ENCODE measurements at places on chromosomes 3 and 15. TPM values are rescaled to one million over a fixed set of nuclear protein-coding genes. Genes with fewer than 3 reads are reported as not detected.

NT5DC2 gene
- polyA plus RNA-seq: 78.3 TPM

CRELD1 gene
- polyA plus RNA-seq: 40.3 TPM

HHATL gene
- polyA plus RNA-seq: 70.3 TPM

ZNF197 gene
- 15.0 TPM for polyA plus RNA-seq

ROBO1 gene
- polyA plus RNA-seq: 33.9 TPM

CFAP161 gene
- polyA plus RNA-seq: 0.32 TPM

SMCO1 gene
- 1.5 TPM for polyA plus RNA-seq

MBD4 gene
- polyA plus RNA-seq: 27.1 TPM

ANKRD34C gene
- polyA plus RNA-seq: 0.04 TPM

CYP1A2 gene
- not detected for polyA plus RNA-seq

GABRA5 gene
- not detected for polyA plus RNA-seq

- DNase-seq: peak; percentile 64
Measured at GRCh38 chr3:53846134-53846850, at the start of the genes CHDH and IL17RB. TSS of gene CHDH (minus strand) at chr3:53846419. CDS start at chr3:53824008, 22,411 bp downstream. TSS of gene IL17RB (plus strand) at chr3:53846568. CDS start at chr3:53846589, 21 bp downstream.

DNA sequence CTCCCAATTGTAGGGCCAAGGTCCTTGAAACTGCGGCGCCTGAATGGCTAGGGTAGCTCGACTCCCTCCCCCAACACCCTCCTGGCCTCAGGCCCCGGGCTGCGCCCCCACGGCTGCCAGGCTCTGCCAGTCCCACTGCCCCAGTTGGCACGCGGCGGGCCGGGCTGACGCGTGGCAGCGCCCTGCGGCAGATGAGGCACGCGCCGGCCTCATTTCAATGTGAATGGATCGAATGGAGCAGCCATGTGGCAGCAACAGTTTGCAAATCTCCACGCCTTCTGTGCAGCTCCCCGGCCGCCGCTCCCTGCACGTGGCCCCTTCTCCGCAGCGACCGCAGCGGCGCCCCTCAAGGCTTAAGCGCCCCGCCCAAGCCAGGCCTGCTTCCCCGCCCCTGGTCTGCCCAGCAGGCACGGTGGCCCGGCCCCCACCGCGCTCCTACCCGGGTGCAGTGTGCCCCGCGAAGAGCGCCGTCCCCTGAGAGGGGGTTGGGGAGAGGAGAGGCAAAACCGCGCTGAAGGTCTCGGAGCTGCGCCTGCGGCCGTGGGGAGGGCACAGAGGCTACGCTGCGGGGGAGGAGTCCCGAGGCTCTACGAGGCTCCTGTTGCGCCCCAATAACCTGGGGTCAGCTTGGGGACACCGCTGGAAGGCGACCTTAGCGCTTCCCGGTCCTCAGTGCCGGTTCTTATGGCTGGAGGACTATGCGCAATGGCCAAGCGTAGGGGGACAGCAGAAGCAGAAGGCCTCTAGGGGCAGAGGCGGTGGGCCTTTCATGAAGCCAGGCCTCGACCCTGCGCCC, 3.1 kb upstream of the DLL4 start:
- DNase-seq: no peak

- no peak for DNase-seq
Measured at GRCh38 chr3:100899440-100900091, 93.7 kb downstream of the ABI3BP start.

- no peak for DNase-seq
Measured at GRCh38 chr3:128575777-128576176, 74.8 kb downstream of the RPN1 start.

DNA sequence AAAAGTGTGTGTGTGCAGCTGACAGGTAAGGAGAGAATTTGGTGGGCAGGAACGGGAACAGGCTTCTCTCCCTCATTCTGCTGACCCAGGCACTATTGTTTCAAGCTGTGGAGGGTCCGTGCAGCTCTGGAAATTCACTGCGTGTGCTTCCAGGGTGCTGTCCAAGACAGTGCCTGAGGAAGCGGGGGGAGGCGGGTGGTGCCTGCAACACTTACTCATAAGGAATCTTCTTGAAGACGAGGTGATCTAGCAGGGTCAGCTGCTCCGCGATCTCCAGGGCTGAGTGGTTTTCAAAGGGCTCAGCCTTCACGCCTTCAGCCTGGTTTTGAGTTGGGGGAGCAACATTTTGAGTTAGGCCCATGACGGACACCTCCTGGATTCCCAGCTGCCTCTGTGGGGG, 46.6 kb upstream of the CTSH start:
- no peak for DNase-seq

GRCh38 chr15:65037309-65037708, 7.9 kb upstream of the MTFMT start:
- DNase-seq: no peak

DNA sequence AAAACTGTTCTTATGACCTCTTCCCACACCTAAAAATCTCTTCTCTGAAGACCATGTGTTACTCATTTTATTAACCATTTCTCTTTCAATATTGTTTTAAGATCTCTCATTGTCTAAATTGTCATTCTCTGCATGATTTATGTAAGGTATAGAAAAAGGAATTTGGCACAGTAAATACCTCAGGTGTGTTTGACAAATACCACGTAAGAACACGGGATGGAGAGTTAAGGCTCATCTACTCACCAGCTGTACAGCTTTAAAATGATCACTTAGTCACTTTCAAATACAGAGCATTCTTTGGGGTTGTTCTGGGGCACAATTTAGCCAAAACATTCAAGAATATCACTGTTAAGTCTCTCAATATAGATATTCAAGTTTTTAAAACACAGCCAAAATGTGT, 627.1 kb downstream of the MCTP2 start:
- no peak for DNase-seq

DNA sequence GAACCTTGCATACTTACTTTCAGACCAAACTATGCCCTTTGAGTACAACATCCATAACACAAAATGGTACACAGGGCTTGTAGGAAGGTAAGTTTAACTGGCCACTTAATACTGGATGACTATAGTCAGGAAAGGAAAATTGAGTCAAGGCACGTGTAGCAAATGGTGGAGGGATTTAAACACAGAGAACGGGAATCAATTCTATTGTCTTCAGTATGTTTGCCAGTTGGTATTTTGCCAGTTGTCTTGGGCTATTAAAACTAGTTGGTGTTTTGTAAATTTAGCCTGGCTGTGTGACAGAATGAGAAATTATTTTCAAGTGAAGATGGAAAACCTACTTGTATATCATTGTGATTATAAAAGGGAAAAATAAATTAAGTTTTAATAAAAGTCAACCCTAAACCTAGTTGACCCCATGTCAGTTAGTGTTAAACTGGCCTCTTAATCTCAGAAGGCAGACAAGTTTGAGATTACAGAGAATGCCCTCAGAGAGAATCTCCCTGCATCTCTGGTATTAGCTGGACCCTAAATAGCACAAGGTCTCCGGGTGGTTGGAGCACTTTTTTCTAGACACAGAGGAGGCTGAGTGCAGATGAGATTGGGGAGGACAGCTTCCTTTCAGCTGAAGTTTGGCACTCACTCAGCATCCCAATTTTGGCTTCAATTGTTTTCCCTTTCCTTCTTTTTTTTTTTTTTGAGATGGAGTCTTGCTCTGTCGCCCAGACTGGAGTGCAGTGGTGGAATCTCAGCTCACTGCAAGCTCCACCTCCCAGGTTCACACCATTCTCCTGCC, 91.2 kb downstream of the MB21D2 start:
- no peak for DNase-seq

DNA sequence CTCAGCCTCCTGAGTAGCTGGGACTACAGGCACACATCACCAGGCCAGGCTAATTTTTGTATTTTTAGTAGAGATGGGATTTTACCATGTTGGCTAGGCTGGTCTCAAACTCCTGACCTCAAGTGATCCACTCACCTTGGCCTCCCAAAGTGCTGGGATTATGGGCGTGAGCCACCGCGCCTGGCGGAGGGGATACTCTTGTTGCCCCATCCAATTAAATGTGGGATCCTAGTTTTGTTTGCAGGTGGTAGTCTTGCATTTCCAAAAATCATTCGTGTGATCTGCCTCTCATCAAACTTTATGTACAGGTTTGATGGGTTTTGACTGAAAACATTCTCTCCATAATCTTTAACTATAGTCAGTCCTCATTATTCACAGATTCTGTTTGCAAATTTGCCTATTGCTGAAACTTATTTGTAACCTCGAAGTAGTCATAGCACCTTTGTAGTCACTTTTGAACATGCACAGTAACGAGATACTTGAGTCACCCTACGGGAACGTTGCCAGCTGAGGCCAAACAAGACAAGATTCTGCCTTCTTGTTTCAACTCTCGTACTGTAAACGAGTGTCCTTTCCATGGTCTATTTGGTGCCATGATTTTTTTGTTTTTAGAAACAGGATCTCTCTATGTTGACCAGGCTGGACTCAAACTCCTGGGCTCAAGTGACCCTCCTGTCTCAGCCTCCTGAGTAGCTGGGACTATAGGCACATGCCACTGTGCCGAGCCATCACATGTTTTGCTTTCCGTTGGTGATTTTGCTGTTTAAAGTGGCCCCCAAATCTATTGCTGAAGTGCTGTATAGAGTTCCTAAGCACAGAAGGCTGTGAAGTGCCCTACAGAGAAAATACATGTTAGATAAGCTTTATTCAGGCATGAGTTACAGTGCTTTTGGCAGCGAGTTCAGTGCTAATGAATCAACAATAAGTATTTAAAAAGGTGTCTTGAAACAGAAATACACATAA, 8.1 kb upstream of the MAPK6 start:
- no peak for DNase-seq

GRCh38 chr3:134059035-134059601, 29.4 kb upstream of the SLCO2A1 start:
- DNase-seq: no peak

DNA sequence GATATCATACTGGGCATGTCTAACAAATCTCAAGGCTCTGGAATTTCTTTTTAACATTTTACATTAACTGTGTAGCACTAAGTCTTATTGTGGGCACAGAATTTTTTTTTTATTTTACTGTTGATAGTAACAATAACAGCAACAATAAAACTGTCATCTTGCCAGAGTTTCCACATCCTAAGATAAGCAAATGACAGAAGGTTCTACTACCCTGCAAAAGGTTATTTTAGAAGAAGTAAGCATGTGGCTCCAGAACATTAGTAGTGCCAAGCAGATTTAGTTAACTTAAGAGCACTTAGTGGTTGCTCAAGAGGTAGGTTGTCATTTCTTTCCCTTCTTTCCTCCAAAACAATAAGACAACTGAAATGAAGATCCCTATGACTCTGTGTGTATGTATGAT, 743.0 kb upstream of the CBLB start:
- no peak for DNase-seq

DNA sequence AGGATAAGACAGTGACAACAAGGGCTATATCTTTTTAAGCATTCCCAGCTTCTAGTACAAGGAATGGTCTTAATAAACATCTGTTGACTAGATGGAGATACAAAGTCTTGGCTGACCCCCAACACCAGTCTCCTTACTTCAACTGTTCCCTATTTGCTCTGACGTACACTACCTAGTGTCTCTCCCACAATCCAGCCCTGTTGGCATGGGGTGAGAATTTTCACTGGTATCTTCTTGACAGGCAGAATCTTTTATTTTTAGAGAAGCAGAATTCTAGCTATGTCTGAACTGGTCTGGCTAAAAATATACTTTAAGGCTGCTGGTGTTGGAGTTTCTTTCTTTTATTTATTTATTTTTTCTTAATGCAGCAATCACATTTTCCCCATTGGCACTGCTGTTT, 82.0 kb downstream of the ETFA start:
- DNase-seq: no peak

DNA sequence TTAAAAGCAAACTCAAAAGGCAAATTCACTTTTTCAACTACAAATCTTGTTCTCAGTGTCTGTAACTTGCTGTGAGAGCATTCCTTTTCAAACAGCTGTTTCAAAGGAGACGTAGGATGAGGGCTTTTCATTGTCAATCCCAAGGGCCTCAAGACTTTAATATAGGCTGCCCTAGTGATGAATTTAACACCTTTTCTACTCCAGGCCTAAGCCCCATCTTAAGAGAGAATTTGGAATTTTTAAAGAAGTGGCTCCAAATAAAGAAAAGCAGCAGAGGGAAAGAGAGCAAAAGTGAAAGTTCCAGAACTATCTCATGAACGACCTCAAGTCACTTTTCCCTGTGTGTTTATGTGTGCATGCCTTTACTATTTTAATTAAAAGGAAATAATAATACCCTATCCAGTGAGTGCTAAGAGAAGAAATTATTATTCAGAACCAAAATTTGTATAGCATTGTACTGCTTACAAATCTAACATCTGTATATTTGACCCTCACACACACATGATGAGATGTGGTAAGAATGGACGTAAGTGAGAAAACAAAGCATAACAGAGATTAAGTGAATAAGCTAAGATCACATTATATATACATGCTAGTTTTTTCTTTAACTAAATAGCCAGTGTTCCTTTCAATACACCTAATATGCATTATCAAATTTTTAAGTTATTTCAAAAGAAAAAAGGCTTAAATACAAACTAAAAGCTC, 196.4 kb downstream of the VGLL3 start:
- no peak for DNase-seq

- no peak for DNase-seq
Measured at GRCh38 chr3:41574900-41575299, 375.6 kb downstream of the CTNNB1 start.

- no peak for DNase-seq
Measured at GRCh38 chr3:46206282-46207015, 1.7 kb downstream of the CCR1 start.

DNA sequence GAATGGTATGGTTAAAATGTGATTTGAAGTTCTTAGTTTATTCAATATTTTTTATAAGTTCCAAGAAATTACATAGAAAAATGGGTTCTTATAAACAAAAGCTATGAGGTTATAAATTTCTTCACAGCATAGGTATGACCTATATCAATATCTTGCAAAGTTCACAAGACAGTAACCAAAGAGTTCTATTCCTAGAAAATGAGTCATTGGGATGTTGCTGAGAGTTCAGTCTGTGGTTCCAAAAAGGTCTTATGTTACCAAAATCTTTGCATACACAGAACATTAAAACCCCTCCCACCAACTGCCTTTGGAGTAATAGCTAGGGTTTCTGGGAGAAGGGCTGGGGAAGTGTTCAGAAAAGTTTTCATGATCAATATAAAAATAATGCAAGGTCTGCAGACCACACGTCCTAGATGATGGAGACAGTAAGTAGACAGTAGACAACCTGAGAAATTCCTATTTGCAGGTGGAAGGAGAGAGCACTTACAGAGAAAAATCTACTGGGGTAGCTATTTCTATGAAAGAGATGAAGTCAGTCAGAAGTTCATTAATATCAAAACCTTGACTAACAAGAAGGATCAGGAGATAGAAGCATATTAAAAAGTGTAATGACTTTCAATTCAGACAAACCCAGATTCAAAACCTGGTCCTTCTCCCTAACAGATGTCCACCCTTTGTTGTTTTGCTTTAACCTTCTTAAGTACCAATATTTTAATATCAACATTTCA, 279.3 kb downstream of the KCNH8 start:
- no peak for DNase-seq

DNA sequence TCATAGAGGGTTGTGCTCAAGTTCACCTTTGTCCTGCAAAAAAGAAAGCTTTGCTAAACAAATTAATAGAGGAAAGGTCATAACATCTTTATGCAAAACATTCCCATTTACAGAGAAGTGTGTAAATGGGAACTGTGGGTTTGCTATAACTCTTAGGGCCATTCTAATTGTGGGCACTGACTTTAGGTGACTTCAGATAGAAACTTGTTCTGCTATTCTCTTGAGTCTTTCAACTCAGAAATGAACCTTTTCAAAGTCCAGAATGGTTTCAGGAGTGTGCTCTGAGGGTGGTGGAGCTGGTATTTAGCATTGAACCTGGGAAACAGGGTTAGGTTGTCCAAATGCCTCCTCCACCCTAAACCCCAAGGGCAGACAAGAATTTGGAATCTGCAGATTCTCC, 34.0 kb downstream of the SPTSSB start:
- DNase-seq: no peak

- DNase-seq: no peak
Measured at GRCh38 chr15:48466820-48467219, 135.6 kb downstream of the DUT start.

- DNase-seq: peak; percentile 47
Measured at GRCh38 chr3:141164852-141165251, 66.8 kb upstream of the PXYLP1 start.

GRCh38 chr3:94292151-94292550, 229.3 kb downstream of the NSUN3 start:
- no peak for DNase-seq

Data from hindlimb muscle (tissue), 1 donor.